ENCODE measurements at places on chromosomes 16 and 17. TPM values are rescaled to one million over a fixed set of nuclear protein-coding genes. Genes with fewer than 3 reads are reported as not detected.

The PRDM7 gene
- not detected for total RNA-seq

- DNase-seq = peak; percentile 83
Measured at GRCh38 chr17:47276868-47277267, 23.2 kb downstream of the ITGB3 start.

The SLC5A11 gene
- not detected for total RNA-seq

DNA sequence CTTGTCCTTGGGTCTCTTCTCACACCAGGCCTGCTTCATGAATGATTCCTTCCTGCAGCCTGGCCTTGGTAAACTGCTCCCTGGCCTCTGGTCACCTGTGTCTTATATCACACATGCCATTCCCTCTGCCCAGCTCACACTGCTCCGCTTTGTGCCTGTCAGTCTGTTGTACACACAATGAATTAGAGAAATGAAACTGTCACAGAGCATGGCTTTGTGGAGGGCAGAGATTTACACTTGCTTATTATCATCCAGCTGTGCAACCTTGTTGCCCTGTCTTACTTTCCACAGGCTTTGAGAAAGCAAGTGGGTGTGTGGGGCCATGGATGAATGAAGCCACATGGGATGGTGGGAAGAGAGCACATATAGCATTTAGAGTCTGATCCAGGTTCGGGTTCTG is 22.4 kb downstream of the ALDH3A2 start:
- no peak for DNase-seq

DNA sequence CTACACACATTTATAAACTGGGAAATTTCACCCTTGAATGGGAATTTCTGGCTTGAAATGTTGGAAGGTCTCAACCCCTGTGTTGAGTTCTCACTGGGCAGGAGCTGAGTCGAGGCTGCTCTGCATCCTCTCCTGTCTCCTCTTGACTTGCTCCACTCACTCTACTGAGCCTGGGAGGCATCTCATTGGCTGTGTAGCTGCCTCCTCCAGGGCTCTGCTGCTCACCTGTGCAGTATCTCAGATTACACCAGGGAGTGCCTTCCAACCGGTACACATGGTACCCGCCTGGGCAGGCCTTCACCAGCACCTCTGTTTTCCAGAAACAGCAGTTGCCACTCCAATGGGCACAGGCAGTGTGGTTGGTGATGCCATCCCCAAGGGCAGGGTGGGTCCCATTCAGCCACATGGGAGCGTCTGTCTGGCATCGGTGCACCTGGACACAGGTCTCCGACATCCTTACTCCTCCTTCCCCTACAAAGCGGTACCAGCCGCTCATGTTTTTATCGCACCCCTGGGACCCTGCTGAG is 3.7 kb downstream of the GP2 start:
- DNase-seq = no peak

DNA sequence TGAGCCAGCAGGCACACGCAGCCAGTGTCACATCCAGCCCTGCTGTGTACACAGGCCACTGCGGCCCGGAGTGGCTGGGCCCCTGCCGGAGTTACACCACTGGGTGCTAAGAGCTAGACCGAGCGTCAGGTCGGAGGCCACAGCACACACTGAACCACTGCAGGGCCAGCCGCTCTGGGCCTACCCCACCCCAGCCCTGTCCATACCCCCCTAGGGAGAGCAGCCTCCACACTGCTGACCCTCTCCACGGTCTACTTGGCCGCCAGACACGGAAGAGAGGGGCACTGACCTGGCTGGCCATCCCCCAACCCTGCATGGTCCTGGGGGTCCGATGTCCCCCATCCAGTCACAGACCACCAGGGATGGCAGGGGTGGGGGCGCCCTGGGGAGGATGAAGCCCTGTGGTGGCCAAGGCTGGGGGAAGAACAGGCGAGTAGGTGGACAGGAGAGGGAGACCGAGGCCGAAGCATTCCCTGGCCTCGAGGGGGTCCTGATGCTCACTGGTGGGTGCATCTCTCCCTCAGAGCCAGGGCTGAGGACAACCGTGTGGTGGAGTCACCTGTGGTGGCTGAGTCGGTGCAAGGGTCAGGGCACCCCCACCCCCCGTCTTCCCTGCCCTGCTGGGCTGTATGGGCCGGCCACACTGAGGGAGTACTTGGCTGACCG is 34.9 kb upstream of the ZC3H18 start:
- DNase-seq = no peak

GRCh38 chr17:34567691-34568465 is 11.5 kb upstream of the TMEM132E start:
- no peak for DNase-seq

The IL17C gene
- not detected for total RNA-seq

The KRT33B gene
- not detected for total RNA-seq

GRCh38 chr17:2106308-2106955 is 51.5 kb downstream of the HIC1 start:
- DNase-seq = no peak

- DNase-seq = peak; percentile 58
Measured at GRCh38 chr16:1678500-1679098, 520 bp downstream of the JPT2 start.

DNA sequence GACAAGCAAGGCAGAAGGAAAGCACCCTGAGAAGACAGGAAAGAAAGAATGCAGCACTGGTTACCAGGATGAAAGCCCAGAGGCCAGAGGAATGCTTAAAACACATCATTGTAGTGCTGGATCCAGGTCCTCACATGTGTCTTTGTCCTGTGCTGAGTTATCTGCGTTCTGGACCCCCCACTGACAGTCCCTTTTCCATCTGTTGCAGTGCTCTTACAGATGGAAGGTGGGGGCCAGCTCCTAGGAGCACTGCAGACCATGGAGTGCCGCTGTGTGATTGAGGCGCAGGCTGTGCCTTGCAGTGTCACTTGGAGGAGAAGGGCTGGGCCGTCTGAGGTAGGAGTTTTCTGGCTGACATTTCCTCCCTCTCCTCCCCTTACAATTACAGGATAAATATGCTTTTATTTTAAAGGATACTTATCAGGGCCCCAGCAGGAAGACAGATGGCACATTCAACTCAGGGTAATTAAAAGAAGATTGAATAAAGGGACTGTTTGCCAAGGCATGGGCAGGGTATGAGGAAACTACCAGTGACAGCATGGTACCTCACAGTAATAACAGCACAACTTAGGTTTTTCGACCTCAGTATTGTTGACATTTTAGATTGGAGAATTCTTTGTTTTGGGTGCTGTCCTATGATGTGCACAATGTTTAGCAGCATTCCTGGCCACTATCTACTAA is 3.0 kb downstream of the EME1 start:
- DNase-seq = no peak

The SLC13A2 gene
- not detected for total RNA-seq

- DNase-seq = no peak
Measured at GRCh38 chr17:76198702-76199101, 41.6 kb downstream of the RNF157 start.

DNA sequence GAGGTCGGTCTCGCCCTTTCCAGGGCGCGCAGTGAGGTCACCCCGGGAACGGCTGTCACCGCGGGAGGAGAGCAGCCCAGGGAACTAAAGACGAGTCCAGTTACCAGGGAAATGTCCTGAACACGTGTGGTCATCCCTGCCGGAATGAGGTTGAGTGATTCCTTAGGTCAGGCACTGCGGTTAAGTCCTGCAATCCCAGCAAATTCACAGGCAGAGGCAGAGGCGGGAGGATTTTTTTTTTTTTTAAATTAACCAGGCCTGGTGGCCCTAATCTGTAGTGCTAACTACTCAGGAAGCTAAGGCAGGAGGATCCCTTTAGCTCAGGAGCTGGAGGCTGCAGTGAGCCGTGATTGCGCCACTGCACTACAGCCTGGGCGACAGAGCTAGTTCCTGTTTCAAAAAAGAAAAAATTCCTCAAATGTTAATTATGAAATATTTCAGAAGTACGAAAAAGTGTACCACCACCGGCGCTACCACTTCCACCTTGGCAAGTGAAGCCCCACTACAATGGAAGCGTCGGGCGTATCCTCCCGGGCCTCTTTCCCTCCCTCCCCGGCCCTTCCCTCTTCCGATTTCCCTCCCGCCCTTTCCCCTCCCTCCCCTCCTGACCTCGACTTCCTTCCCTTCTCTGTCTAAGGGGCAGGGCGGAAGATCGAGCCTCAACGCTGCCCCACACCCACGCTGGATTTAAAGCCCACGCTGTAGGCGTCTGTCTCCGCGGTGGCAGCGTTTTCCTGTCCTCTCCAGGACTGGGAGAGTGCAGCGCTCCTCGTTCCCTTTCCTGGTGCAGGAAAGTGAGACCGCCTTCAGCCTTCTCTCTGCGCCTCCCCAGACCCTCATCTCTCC is 27.3 kb downstream of the SLFN11 start:
- DNase-seq = peak; percentile 84

The TM4SF5 gene
- total RNA-seq = not detected

DNA sequence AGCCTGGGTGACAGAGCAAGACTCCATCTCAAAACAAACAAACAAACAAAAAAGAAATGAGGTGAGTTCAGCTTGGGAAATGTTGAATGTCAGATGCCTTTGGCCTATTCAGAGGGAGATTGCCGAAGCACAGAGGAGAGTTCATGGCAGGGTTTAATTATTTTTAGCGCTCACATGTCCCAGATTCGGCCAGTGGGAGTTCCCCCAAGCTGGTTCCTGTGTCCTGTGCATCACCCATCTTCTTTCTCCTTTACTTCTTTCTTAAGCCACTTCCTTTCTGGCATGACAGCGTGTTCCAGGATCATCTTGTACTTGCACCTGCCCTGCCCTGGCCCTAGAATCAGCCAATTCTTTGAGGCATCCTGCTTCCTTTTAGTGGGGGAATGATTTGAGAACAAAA is 9.2 kb downstream of the MPV17L start:
- DNase-seq = no peak
